ENCODE measurements at places on chromosomes 6 and 20. TPM values are rescaled to one million over a fixed set of nuclear protein-coding genes. Genes with fewer than 3 reads are reported as not detected.

Gene SOX12
- total RNA-seq = 32.0 TPM

Gene PPP1R3G
- 0.24 TPM for total RNA-seq

Gene RAMACL
- 4.0 TPM for total RNA-seq

Gene PBOV1
- not detected for total RNA-seq

DNA sequence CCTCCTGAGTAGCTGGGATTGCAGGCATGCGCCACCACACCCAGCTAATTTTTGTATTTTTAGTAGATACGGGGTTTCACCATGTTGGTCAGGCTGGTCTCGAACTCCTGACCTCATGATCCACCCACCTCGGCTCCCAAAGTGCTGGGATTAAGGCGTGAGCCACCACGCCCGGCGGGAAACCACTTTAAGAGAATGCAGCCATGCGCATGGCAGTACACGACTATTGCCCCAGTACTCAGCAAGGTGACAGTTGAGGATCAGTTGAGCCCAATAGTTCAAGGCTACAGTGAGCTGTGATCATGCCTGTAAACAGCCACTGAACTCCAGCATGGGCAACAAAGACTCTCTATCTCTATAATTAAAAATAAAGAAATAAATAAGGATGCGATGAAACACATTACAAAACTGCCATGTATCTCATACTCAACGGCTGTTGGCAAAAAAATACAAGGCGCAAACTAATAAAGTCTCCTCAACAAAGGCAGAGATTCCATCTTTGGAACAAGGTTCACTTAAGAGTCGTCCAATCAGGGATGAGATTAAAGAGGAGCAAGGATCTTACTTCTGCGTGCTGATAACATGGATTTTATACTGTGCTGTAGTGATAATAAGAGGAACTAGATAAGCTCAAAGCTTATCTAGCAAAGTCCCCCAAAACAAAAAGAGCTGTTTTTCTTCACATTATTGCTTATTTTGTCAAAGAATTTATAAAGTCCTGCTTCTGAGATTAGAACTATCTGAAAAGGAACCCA, 51.1 kb downstream of the STAU1 start:
- DNase-seq = no peak
- no peak overlapping the region for H3K4me3 ChIP-seq
- H3K27ac ChIP-seq = no peak overlapping the region
- H3K27me3 ChIP-seq = no peaks in the 10 kb centered on the region

DNA sequence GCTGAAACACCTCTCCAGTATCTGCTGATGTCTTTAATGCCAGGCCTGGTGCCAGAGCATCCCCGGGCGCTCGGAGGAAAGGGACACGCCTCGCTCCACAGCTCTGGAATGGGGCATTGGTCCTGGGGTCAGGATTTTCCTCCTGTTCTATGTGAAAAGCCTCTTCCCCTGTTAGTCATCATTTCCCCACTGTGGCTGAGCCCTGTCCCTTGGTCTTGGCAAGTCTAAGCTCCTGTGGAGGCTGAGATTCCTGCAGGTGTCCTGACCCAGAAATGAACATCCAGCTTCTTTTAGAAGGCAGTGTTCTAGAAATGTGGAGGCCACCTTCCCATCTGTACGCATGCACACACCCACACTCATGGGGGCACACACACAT, 19.4 kb downstream of the SYNDIG1 start:
- H3K27ac ChIP-seq = no peak overlapping the region
- no peak for DNase-seq
- H3K36me3 ChIP-seq = no peaks in the 10 kb centered on the region
- H3K4me3 ChIP-seq = no peak overlapping the region
- no peaks in the 10 kb centered on the region for H3K27me3 ChIP-seq
- peaks cover 11% of the 10 kb centered on the region for H3K4me1 ChIP-seq

DNA sequence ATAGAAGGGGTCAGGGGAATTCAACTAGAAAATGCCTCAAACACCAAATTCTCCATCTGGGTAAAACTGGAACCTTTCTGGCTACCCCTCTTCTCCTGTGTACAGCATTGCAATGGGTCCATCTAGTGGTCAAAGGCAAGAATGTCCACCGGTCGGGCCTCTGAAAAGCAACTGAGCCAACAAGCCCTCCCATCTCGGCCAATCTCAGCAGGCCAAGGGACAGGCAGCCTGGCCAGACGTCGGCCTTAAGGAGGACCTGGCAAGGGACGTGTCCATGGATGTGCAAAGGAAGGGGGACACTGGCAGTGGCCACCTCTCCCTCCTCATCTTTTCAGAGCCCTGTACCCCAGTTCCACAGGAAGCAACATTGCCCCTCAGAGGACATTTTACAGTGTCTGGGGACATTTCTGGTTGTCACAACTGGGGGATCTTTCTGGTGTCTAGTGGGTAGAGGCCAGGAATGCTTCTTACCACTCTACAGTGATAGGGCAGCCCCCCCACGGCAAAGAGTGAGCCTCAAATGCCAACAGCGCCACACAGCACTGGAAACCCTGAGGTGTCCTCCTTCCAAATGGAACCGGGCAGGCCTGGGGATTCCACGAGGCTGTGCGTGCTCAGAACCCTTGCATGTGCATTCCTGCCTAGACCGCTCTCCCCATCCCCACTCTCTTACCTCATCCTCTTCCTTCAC, 99.8 kb upstream of the FOXA2 start:
- no peak overlapping the region for H3K27ac ChIP-seq
- DNase-seq = peak; percentile 90
- no peaks in the 10 kb centered on the region for H3K36me3 ChIP-seq
- no peak overlapping the region for H3K4me3 ChIP-seq
- peaks cover 7% of the 10 kb centered on the region for H3K4me1 ChIP-seq

GRCh38 chr6:166558156-166559005, 28.1 kb downstream of the RAMACL start:
- H3K4me1 ChIP-seq = peaks cover 48% of the 10 kb centered on the region
- H3K27me3 ChIP-seq = no peaks in the 10 kb centered on the region
- H3K27ac ChIP-seq = no peak overlapping the region
- no peak for DNase-seq
- no peaks in the 10 kb centered on the region for H3K36me3 ChIP-seq

- no peak overlapping the region for H3K27ac ChIP-seq
- DNase-seq = no peak
- no peaks in the 10 kb centered on the region for H3K36me3 ChIP-seq
- H3K4me1 ChIP-seq = peaks cover 13% of the 10 kb centered on the region
- H3K4me3 ChIP-seq = no peak overlapping the region
Observed at GRCh38 chr6:43120101-43120763, 44.1 kb downstream of the PTK7 start.

DNA sequence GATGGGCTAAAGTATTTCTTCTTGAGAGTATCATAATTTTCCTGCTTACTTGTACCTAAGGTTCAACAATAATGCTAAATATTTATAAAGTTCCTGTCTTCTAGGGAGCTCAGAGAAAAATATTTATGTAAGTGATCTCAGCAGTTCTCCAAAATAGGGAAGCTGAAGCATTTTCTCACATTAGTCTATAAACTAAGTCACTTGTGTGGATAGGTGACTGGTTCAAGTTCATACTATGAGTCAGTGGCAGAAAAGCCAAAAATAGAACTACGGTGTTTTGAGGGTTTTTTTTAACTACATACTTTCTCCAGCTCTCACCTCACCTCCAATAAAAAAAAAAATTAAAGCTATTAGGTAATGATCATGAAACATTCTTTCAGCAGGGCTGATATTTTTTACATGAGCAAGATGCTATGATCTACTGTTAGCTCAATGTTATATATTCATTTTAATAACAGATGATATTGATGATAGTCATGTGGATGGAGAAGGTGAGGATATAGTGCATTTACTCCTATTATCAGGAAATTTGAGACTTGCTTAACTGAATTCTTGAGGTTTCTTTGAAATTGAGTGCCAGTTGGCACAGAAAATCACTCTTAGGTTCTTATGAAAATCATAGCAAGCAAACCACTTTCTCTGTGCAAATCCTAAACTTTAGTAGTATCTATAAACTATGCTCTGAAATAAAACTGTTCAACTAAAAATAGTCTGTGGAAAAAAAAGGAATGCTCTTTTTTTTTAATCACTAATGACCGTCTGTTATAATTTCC, 4.1 kb upstream of the MOXD1 start:
- H3K36me3 ChIP-seq = no peaks in the 10 kb centered on the region
- peaks cover 36% of the 10 kb centered on the region for H3K27me3 ChIP-seq
- H3K27ac ChIP-seq = no peak overlapping the region
- no peak for DNase-seq
- H3K4me1 ChIP-seq = peaks cover 32% of the 10 kb centered on the region

DNA sequence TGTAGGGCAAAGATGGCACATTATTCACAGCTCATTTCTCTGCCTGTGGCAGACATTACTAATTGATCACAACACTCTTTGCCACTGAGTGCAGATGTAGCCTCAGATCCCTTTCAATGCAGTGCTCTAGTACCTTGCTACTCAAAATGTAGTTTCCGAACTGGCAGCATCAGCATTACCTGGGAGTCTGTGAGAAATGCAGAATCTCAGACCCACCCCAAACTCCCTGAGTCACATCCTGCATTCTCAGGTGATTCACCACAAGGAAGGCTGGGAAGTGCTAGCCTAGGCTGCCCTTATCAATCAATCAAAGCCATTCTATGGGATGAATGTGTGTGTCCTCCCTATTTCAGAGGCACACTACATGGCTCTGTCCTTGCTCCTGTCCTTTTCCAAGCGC, 58.5 kb downstream of the PCNA start:
- no peaks in the 10 kb centered on the region for H3K4me1 ChIP-seq
- peak; percentile 28 for DNase-seq
- no peak overlapping the region for H3K27ac ChIP-seq
- H3K36me3 ChIP-seq = no peaks in the 10 kb centered on the region

DNA sequence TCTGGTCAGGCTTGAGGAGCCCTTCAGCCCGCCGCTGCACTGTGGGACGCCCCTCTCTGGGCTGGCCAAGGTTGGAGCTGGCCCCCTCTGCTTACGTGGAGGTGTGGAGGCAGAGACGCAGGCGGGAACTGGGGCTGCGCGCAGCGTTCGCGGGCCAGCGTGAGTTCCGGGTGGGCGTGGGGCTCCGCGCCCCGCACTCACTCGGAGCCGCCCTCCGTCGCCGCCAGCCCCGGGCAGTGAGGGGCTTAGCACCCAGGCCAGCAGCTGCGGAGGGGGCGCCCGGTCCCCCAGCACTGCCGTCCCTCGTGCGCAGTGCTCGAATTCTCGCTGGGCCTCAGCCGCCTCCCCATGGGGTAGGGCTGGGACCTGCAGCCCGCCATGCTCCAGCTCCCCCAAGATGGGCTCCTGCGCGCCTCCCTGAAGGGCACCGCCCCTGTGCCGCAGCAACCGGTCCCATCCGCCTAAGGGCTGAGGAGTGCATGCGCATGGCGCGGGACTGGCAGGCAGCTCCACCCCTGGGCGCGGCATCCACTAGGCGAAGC, 695.9 kb downstream of the EPHA7 start:
- no peaks in the 10 kb centered on the region for H3K36me3 ChIP-seq
- DNase-seq = peak; percentile 74
- no peaks in the 10 kb centered on the region for H3K4me1 ChIP-seq
- no peak overlapping the region for H3K27ac ChIP-seq

DNA sequence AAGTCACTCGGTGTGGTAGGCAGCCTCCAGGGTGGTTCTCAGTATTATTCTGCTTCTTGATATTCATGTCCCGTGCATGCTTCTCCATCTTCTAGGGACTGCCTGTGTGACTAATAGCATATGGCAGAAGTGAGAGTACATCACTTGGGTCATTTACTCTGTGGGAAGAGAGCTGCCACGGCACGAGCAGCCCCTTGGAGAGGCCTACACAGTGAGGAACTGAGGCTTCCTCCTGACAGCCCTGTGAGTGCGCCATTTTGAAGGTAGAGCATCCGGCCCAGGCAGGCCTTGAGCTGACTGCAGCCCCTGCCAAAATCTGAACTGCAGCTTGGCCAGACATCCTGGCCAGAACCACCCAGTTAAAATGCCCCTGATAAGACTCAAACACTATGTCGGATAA, 17.3 kb upstream of the MCUR1 start:
- no peak for DNase-seq
- no peaks in the 10 kb centered on the region for H3K36me3 ChIP-seq
- no peaks in the 10 kb centered on the region for H3K4me1 ChIP-seq
